ENCODE measurements at places on chromosomes 12 and 14.

- no peak for DNase-seq
Observed at GRCh38 chr12:51829011-51829481, 19.5 kb downstream of the FIGNL2 start.

DNA sequence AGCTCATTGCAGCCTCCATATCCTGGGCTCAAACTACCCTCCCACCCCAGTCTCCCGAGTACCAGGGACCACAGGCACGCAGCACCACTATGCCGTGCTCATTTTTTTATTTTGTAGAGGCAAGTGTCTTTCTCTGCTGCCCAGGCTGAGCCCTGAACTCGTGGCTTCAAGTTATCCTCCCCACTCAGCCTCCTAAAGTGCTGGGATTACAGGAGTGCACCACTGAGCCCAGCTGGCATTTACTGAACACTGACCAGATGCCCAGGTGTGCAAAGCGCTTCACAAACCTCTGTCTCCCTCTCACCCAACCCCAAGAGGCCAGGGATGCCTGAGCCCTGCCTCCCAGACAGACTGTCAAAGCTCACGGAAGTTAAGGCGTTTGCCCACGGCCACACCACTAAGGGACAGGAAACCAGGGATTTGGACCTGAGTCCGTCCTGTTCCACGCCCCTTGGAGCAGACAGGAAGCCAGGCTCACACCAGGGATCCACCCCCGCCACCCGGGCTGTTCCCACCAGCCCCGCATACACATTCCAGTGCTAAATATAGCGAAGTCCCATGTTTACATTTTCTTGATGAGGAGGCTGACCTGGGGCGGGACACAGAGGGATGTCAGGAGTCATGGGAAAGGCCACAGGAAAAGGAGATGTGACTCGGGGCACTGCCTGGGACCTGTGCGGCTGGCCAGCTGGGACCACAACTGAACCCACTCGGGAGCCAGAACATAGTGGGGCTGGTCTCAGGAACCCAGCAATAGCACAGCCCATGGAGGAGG, 51.2 kb downstream of the TESC start:
- DNase-seq, result no peak

DNA sequence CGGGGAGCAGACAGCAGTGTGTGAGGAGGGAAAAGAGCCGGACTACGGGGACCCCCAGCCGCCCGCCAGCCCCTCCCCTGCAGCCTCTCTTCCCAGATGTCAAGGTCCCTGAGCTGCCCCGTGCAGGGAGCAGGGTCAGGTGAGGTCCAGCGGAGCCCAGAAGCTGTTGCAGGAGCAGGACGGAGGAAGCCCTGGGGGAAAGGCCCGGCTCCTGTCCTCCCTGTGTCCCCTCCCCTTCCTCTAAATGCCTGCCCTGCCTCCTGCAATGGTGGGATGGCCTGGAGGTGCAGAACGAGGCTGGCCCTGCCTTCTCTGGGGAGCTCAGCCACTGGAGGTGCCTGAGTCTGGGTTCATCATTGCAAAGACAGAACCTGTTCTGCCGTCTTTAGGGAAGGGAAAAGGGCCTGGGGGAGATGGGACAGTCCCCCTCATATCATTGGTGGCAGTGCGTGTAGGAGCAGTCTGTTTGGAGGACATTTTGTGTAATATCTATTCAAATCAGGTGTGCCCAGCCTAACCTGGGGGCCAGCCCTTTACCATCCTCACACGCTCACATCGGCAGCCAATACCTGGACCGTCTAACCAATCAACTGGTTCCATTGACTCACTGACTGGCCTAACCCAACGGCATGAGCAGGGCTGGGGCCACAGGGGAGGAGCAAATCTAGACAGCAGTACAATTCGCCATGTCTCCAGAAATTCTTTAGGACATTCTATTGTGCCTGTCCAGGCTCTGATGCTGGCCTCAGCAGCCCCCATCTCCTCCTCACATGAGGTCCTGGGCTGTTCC, 364.1 kb upstream of the SFSWAP start:
- peak; percentile 21 for DNase-seq

DNA sequence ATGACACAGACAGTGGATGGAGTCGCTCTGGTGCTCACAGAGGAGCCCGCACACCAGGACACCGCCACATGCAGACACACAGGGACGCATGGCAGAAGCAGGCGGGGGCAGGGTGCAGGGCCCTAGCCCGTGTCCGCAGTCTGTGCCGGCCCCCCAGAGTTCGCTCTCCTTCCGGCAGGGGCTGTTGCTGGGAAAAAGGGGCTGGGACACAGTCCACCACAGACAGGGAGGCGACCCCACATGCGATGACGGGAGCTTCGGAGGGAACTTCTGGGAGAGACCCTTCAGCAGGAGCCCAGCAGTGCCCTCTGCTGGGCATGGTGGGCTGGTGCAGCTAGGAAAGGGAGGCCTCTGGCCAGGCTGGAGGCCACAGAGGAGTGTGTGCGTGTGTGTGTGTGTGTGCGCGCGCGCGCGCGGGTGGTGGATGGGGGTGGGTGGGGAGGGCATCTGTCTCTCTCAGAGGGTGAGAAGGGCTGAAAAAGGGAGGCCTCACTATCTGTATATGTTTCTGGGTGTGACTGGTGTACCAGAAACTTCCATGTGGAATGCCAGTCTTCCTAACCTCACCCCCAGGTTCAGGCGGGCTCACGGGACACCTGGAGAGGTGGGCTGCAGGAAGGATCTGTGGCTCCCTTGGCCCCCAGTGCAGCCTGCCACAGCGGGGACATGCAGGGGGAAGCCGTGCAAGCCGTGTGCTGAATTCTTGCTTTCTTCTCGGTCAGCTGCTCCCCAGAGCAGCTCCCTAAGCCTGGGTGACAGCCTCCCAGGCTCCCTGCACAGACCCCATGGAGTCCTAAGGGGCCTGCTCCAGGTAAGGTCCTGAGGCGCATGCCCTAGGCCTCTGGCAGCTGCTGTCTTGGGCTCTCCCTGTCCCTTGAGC, 60.7 kb downstream of the PLEKHG3 start:
- peak; percentile 86 for DNase-seq

All from WERI-Rb-1 (cell line).